Renal pelvis (tissue), 12 donors: ENCODE measurements at places on chromosomes 5 and 9. TPM values are rescaled to one million over a fixed set of nuclear protein-coding genes. Genes with fewer than 3 reads are reported as not detected.

GPR21 gene
- 0.73 TPM for polyA plus RNA-seq

- no peak for DNase-seq
Observed at GRCh38 chr5:61162832-61163567, 732 bp upstream of the SMIM15 start.

DNA sequence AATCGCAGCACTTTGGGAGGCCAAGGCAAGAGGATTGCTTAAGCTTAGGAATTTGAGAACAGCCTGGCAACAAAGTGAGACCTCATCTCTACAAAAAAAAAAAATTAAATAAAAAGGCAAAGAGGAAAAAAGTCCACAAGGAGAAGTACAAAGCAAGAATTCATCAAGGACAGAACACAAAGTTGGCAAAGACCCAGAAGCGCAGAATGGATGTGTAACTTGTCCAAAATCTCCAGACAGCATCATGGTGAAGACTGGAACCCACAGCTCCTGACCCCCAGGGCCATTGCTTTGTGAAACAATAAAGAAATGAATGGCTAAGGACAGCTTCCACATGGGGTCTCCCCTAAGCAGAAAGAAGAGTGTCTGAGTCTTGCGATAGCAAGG, 7.8 kb downstream of the HSD17B3 start:
- no peak for DNase-seq

MAT2B gene
- polyA plus RNA-seq: 102 TPM

DNA sequence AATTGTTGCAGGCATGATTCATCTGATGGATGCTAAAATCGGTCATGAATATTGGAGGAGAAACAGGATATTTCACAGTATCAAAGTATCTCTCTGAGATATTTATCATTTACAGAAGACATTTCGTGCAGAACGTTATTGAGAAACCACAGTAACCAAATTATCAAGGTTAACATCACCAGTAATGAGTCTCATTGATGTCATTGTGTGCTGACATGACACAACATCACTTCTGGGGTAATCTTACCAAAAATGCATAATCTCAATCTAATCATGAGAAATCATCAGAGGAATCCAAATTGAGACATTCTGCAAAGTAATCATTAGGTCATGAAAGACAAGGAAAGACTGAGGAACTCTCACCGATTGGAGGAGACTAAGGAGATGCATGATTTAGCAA, 42.7 kb downstream of the C5orf22 start:
- no peak for DNase-seq

TXNDC8 gene
- not detected for polyA plus RNA-seq

- DNase-seq: no peak
Observed at GRCh38 chr9:22645893-22646292, 199.3 kb downstream of the DMRTA1 start.

DNA sequence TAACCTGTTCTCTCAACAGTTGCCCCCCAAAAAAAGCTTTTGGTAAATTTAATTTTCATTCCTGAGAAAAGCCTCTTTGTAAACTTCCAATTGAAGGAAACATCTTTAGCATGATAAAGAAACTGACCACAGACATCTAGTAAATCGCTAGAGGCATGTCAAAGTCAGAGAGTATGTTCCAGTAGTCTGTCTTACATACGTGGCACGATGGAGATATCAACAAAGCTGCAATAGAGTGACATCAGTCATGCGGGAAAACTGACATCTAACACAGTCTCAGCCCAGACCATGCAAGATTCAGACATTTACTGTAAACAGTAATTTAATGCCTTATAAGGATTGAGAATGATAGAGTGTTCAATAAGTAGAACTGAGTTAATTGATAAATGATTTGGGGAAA, 45.1 kb downstream of the GARNL3 start:
- DNase-seq: no peak

GRCh38 chr9:121636341-121636865, 15.0 kb upstream of the DAB2IP start:
- no peak for DNase-seq

DNA sequence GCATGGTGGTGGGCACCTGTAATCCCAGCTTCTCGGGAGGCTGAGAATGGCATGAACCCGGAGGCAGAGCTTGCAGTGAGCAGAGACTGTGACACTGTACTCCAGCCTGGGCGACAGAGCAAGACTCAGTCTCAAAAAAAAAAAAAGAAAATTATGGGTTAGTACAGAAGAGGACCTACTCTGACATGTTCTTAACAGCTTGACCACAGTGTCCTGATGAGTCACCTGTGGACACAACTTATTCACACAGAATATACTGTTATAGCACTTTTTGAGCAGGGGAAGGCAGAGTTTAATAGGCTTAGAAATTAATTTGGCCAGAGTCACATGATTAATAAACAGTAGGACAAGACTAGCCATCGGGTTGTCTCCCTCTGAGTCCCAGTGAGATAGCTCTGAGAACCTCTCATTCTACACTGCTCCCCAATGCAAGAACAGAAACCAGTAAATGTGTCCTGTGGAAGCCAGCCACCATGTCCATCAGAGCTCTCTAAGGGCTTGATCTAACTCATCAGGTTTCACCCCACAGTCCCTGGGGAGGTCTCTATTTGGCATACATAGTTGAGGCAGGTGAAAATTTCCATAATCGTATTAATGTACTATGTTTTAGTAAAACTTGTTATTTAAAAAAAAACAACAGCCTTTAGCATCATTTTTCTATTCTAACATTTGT, 1077.9 kb upstream of the C9orf72 start:
- DNase-seq: no peak

DNA sequence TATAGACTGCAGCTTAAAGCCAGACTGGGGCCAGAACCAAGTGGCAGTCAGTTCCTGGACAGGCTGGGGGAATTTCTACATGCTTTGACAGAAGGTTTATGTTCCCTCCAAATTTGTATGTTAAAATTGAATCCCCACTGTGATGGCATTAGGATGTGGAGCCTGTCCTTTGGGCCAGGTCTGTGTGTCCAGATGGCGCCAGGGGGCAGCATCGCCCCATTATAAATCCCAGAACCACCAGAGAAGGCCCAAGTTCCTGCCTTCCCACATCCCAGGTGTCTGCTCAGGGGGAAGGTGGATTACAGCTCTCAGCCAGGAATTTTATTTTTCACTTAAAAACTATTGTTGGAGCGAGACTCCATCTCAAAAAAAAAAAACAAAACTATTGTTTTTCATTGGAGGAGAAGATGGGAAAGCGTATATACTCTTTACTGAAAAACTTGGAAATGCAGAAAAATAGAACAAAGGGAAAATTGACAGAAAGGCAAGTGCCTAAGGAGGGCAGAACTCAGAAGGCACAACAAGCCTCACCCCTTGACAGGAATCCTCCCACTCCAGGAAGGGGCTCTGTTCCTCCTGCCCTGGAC, 5.0 kb downstream of the IL3 start:
- peak; percentile 29 for DNase-seq

VLDLR gene
- 30.7 TPM for polyA plus RNA-seq

CDH10 gene
- 7.6 TPM for polyA plus RNA-seq

- DNase-seq: no peak
Observed at GRCh38 chr9:72874344-72874743, 78.5 kb downstream of the ALDH1A1 start.

DNA sequence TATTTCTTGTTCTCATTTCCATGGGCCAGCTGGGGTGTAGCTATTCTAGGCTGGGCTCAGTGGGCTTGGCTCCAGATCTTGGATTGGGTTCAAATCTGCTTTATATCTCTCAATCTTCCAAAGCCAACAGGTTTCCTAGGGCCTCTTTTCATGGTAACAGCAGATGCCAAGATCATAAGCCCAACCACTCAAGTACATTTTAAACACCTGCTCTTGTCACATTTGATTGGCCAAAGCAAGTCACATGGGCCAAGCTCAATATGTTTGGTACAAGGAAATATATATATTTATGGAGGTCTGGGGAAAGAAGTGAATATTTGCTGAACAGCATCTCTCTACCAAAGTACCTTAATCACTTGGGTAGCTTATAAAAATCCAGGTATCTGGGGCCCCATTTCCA, 49.5 kb downstream of the MRRF start:
- no peak for DNase-seq

GRCh38 chr9:107016383-107016782, 153.4 kb downstream of the ZNF462 start:
- DNase-seq: no peak

ZNF366 gene
- 4.1 TPM for polyA plus RNA-seq

GRCh38 chr5:35373249-35373648, 143.0 kb upstream of the PRLR start:
- no peak for DNase-seq

FCHO2 gene
- 35.2 TPM for polyA plus RNA-seq

MEF2C gene
- polyA plus RNA-seq: 44.5 TPM

- no peak for DNase-seq
Observed at GRCh38 chr5:131139321-131139720, 25.7 kb downstream of the HINT1 start.

DNA sequence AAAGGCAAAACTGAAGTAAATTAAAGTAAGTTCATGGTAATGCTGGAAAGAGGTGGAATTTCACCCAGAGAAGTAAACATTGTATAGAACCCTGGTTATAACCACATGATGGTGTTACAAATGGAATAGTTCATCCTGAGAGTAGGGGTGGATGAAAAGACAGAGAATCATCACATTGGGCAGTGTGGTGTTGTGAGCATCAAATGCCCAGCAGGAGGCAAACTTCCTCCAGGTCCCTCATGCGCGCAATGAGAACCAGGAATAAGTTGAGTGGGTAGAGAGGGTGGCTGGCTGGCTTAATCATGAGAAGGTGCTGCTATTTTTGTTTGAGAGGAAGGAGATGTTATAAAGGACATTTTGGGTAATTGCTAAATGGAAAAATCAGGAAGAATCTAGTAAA, 163.3 kb upstream of the HMHB1 start:
- DNase-seq: no peak

FAM200C gene
- polyA plus RNA-seq: 13.1 TPM

GRCh38 chr5:129148-129547, 37.2 kb downstream of the PLEKHG4B start:
- no peak for DNase-seq

DNA sequence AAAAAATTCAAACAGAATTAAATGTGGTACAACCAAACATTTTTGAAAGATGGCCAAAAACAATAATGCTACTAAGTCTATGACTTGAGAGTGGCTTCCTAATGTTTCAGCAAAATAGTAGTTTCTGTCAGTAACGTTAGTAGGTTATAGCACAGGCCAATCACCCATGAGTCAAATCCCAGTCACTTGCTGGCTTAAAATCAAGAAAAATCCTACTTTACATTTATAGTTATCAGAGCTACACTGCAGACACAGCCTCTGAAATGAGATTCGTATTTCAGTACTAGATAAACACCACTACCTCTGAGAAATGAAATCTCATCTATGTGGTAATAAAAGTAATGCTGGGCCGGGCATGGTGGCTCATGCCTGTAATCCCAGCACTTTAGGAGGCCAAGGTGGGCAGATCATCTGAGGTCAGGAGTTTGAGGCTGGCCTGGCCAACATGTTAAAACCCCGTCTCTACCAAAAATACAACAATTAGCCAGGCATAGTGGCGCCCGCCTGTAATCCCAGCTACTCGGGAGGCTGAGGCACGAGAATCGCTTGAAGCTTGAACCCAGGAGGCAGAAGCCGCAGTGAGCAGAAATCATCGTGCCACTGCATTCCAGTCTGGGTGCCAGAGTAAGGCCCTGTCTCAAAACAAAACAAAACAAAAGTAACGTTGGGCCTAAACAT, 6.1 kb downstream of the ZDHHC21 start:
- no peak for DNase-seq

GRCh38 chr5:1709171-1709803, 90.3 kb downstream of the MRPL36 start:
- peak; percentile 61 for DNase-seq

DNA sequence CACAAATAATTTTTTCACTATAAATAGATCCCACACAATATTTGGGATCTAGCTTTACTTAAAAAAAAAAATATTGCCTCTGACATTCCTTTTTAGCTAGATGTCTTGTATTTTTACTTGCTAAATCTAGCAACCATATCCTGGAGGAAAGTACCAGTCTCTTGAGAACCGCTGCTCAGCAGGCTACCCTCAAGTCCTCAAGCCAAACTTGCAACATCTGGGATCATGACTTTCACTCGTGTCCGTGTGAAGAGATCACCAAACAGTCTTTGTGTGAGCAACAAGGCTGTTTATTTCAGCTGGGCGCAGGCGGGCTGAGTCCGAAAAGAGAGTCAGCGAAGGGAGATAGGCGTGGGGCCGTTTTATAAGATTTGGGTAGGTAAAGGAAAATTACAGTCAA, 180.3 kb upstream of the FER start:
- no peak for DNase-seq

DNA sequence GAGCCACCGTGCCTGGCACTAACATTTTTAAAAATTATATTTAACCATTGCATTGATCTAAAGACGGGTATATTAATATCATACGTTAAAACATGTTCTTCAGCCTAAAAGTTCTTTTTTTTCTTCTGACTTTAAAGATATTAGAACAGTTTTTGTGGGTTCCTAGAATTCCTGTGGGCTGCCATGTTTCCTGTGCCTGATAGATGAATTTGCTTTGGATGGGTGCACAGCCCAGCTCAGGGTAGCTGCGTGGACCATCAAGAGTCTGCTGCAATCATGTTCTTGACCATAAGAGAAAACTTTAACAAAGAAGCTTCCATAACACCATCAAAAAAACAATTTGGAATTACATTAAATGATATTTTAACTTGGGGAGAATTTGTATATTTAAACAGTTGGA, 2.4 kb upstream of the LAMC3 start:
- DNase-seq: no peak

SPAG8 gene
- 8.6 TPM for polyA plus RNA-seq

DNA sequence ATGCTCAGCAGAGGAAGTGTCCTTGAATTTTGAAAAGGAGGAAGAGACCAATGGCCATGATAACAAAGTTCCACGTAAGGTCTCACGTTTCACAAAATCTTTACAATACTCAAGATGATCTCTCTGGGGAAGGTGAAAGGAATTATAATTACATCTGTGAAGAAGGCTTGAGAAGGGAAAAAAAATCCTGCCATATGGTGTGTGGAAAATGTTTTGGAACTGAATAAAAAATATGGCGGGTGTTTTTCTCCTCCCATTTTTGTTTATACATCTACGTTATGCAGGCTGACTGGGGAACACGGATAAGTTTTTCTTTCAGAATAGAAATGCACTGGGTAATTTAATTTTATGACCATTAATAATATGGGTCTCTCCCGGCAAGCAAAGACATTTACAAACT, 425.6 kb upstream of the BRINP1 start:
- DNase-seq: no peak

- no peak for DNase-seq
Observed at GRCh38 chr9:83266666-83267496, 203.9 kb upstream of the RASEF start.

PLEKHG4B gene
- 12.7 TPM for polyA plus RNA-seq

PCSK1 gene
- 0.18 TPM for polyA plus RNA-seq

PIP5K1B gene
- polyA plus RNA-seq: 6.4 TPM

DNA sequence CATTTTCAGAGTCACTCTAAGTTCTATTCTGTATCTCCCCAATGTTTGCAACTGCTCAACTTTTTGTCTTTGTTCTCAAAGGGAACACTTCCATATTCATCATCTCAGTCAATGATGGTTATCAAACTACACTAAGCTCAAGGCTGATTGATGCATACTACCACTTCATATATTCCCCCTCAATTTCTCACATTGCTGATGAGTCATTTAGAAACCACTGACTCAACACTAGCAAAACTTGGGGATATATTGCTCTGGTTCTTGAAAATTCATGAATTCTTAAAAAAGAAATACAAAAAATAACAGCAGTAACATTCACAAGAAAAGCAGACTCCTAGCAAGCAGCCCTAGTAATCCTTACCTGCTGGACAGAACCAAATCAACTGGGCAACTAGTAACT, 52.2 kb downstream of the ABHD17B start:
- DNase-seq: no peak
